Stimulated activated CD8-positive, alpha-beta memory T cell treated with anti-CD3 and anti-CD28 coated beads, Interleukin-4, amount 100 ng/mL, for 1 hour (primary cell): ENCODE measurements at places on chromosomes 2 and 18.

GRCh38 chr2:112915300-112916144, 4.6 kb downstream of the IL37 start:
- no peak for DNase-seq

- no peak for DNase-seq
These were observed 1.2 kb downstream of the BMPR2 start for GRCh38 chr2:202377207-202377761.

GRCh38 chr2:42443718-42444399, 49.9 kb downstream of the KCNG3 start:
- no peak for DNase-seq

- DNase-seq, result no peak
These were observed 155.0 kb upstream of the REG3G start for GRCh38 chr2:78870343-78870967.

DNA sequence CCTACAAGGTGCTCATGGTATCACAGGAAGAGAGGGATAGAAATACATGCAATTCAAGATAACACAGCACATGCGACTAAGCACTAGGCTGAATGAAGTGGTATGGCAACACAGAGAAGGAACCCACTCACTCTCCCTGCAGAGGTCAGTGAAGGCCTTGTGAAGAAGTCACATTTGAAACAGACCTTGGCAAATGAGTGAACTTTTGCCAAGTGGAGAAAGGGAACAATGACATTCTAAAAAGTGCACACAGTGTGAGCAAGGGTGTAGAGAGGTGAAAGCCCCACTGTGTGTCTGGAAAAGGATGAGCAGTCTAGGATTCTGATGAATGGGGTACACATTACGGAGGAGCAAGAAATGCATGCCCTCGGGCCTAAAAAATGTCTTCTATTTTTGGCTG, 23.3 kb downstream of the KLF7 start:
- DNase-seq, result no peak

DNA sequence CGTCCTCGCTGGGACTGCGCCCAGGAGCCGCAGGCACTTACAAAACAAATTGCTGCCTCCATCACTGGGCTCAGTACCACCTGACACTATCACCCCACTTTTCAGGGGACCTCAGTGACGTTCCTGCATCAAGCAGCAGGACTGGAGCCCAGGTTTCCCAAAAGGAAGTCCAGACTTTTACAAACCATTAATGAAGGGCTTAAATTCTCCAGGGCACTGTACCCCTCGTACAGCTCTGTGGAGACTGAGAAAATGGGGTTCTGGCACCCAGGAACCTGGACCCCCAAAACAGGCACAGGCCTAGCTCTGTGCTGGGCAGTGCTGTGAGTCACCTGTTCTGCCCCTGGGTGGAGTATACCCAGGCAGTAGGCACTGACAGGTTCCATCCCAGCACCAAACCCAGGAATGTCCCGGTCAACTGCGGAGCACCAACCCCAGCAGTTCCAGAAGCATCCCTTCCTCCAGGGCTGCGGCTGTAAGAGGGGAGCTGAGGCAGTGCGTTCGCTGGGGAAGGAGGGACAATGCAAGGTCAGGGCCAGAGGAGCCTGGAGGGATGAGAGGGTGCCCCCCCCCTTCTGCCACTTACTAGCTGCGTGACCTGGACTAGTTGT, 24.6 kb upstream of the NOTO start:
- DNase-seq, result no peak

DNA sequence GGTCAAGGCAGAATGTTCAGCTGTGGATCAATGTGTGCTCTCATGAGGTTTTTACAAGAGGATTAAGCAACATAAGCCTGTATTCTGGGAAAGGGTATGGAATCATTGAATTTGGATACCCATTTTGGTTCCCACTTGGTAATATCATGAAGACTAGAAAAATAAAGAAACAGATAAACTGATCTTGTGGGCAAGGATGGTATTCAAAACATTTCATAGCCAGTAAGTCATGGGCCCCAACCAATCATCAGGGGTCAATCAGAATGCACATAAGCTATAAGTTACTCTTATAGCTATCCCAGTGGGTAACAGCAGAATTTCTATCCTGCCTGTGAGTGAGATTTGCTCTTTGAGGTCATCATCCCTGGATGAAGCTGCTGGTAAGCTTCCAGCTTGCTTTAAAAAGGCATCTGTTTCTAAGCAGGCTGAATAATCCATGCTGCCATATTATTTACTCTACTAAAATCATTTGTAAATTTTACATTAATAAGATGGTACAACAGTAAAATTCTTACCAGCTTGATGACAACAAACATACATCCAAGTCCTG, 291.2 kb downstream of the RAD51AP2 start:
- no peak for DNase-seq

DNA sequence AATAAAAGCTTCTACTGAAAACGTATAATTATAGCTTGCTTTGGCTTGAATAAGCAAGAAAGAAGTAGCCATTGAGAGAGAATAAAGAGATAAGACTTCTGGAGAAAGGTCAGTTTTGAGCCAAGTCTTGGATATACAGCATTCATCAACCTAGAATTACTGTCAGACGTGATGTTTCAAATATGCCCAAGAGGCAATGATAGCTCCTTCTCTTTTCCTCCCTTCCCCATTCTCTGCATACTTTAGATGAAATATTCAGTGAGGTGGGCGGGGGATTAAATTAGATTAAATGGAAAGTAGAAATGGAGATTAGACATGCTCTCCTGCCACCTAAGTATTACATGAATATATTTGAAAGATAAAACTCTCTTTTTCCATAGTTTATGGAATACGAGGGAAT, 8.7 kb downstream of the ANTXR1 start:
- DNase-seq, result no peak

- DNase-seq, result no peak
These were observed 164.5 kb downstream of the RBM43 start for GRCh38 chr2:151097128-151097527.

DNA sequence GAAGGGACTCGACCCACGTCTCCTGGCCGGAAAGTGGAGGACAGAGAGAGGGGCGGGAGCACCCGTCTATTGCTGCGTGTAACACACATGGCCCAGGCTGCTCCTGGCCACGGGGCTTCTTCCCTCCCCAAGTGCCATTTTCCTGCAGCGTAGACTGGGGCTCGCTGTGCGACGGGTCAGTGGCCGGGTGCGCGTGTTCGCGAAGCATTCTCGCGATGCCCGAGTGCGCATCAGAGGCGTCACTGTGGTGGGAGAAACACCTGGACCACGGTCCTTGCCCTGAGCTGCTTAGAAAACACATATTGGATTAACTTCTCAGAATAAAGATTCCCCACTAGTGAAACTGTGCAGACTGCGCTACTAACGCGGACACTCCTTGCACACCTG, 200.8 kb downstream of the EIPR1 start:
- no peak for DNase-seq

DNA sequence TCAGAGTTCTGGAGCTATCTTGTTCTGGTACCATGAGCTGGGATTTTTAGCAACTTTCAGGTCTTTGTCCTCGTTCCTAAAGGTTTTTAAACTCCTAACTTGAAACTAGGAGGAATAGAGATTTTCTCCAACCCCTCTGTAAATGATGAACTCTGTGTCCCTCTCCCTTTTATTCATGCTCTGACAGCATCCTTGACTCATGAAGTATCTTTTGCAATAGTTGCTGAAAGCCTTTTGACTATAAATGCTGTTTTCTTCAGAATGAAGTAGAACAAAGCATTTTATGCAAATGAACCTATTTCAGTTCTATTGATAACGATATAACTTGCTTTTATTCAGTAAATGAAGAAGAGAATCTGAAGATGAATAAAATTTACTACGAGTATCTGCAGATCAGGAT, 17.0 kb upstream of the MAPRE2 start:
- no peak for DNase-seq

GRCh38 chr2:96408616-96409015, 73.0 kb downstream of the NCAPH start:
- DNase-seq, result no peak

DNA sequence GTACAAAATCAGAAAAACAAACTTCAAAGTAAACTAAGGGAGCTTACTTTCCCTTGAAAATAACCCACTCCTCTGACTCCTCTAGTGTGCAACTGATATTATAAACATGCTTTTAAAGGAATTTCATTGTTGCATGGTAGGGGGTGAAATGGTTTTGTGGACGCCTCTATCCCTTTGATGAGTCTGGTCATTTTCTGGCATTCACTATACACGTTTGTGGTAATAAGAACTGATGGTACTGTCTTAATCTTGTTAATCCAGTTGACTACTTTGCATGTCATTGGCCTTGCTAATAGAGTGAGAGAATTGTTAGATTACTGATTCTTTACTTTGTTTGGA, 2.8 kb downstream of the INSIG2 start:
- no peak for DNase-seq

- no peak for DNase-seq
These were observed 27.8 kb downstream of the NABP1 start for GRCh38 chr2:191705701-191706100.

GRCh38 chr2:9738535-9739496, 104.5 kb upstream of the TAF1B start:
- DNase-seq, result no peak

DNA sequence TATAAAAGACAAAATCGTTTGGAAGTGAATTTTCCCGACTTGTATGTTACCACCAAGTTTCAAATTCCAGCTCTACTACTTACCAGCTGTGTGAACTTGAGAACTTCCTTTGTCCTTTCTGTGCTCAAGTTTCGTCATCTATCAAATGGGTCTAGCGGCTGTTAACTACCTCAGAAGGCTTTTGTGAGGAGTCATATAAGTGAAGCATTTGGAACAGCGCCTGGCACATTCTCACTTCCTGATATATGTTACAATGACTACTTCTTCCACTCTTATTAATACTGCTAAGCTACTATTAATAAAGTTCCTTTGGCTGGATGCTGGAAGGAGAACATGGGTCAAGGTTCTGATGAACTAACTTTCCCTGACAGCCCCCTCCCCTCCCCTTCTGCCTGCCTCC, 104.5 kb downstream of the MEIS1 start:
- DNase-seq, result no peak

DNA sequence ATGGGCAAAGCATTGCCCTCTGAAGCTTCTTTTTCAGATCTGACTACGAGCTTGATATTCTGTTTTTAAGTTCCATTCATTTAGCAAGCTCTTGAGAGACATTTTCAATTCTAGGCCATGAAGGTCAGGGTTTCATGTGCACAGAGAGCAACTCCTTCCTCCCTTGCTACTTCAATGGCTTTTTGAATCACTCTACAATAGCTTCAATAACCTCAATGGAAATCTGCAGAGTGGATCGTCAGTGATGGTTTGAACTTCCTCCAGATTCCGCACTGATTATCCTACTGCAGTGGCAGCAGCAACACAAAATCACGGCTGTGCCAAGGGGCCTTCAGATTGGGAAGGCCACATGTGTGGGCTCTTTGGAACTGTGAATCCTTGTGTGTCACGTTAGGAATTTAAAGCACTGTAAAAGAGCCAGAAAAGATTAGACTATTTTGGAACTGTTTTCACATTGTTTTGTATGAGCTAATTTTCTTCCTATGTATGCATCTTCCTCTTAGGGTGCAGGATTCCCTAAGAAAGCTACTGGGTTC, 88.4 kb upstream of the MGAT4A start:
- DNase-seq, result no peak

GRCh38 chr18:77560341-77560992, 310.8 kb downstream of the GALR1 start:
- no peak for DNase-seq

DNA sequence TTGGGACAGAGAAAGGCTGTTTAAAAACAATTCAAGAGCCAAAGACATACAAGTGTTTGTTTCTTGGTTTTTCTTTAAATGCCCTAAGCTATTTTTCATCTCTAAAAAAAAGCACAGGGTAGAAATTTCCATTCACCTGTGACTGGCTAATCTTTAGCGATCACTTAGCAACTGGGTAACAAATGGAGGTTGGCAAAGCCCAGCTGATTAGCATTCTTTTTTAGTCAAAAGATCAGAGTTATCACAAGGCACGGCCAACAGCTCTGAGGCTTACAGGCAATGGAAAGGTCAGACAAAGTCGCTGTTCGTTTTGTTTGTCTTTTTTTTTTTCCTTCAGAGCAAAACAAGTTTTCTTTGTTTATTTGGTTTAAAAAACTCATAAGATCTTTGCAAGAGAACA, 29.0 kb upstream of the TTR start:
- DNase-seq, result no peak

DNA sequence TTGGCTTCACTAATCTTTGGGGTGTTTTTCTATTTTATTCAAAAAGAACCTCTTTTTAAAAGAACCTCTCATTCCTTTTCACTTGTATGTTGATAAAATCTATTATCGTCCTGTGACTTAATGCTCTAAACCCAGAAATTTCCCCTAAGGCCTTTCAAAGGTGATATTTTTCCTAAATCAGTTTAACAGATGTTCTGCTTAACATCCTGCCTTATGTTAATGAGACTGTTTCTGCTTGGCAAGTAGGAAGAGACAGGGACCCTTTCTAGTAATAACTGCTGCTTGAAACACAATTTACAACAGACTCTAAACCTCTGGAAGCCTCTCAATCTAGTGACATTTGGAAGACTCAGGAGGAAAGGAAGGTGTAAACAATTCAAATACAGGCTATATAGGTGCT, 128.8 kb downstream of the KCNJ3 start:
- no peak for DNase-seq

- no peak for DNase-seq
These were observed 255.6 kb downstream of the OSR1 start for GRCh38 chr2:19102696-19103423.

GRCh38 chr2:230602562-230603230, 109.9 kb upstream of the CAB39 start:
- no peak for DNase-seq

GRCh38 chr2:216694826-216695217, 527 bp downstream of the IGFBP5 start:
- DNase-seq, result no peak

GRCh38 chr2:231680992-231681852, 27.1 kb upstream of the PTMA start:
- no peak for DNase-seq

DNA sequence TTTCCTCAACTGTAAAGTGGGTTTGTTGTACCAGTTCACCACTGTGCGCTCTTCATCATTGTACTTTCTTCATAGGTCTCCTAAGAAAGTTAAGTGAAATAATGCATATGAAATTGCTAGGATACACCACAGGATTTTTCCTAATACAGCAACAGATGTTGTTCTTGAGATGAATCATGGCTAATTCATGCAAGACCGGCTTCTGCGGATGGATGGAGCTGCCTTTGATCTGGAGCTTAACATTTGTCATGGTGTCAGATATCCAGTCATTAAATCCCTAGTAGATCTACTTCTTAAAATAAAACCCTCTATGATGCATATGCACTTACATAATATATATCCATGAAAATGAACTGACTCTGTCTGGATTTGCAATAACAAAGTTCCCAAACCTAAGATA, 114.1 kb downstream of the COL6A3 start:
- no peak for DNase-seq

DNA sequence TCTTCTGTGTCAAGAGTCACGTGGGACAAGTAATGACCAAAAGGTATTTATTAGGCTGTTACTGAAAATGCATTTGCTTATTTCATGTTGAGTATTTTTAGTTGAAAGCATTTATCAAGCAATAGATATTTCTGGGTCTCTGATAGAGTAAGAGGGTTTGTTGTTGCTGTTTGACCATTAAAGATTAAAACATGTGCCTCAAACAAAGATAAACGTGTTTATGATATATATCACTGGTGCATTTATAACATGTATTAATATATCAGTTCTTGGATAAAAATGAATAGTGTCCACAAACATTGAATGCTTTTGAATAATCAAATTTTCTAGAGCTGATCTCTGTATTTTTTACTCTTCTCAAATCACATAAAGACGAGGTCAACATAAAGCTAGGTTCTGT, 467.7 kb downstream of the THSD7B start:
- no peak for DNase-seq
